HAP-1 (cell line): ENCODE measurements at places on chromosomes 11 and 22.
A peak's percentile ranks its signal among the peaks of the same experiment; 100 is the strongest.

DNA sequence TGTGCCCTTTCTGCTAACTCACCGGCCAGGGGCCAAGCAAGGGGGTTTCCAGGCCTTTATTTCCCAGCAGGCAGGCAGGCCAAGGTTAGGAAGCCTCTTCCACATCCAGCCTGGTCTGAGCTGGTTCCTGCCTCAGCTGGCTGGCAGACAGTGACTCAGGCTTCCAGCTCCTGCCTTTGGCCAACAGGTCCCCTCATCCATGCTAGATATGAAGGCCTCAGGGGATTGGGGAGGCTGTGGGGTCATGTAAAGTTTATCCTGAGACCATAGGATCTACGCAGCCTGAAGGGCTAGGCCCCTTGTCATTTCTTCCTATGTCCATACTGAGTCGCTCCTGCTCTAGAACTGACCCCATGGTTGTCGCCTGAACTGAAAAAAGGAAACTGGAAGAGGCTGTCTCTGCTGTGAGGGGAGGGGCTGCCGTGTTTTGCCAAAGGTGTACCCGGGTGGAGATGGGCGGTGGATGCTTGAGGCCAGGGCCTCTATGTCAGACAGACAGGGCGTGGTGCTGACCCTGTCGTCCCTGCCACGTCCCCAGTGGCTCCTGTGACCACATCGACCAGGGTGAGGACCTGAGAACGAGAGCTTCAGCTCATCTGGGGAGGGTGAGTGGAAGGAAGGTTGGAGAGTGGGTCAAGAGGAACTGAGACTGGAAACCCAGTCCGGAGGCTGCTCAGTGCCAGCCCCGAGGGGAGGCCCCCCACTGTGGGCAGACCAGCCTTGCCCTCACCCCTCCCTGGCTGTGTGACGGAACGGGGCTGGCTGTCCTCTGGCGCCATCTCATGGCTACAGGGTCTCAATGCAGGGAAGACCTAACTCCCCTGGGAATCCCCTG lies 17.0 kb downstream of the P2RY6 start:
- DNase-seq: peak; percentile 35

DNA sequence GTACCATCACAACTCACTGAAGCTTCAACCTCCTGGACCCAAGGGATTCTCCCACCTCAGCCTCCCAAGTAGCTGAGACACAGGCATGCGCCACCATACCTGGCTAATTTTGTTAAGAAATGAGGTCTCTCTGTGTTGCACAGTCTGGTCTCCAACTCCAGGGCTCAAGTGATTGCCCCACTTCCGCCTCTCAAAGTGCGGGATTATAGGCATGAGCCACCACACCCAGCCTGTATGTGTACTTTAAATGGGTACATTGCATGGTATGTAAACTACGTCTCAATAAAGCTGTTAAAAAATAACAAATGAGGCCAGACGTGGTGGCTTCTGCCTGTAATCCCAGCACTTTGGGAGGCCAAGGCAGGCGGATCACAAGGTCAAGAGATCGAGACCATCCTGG lies 36.2 kb upstream of the DDX6 start:
- no peak for DNase-seq

DNA sequence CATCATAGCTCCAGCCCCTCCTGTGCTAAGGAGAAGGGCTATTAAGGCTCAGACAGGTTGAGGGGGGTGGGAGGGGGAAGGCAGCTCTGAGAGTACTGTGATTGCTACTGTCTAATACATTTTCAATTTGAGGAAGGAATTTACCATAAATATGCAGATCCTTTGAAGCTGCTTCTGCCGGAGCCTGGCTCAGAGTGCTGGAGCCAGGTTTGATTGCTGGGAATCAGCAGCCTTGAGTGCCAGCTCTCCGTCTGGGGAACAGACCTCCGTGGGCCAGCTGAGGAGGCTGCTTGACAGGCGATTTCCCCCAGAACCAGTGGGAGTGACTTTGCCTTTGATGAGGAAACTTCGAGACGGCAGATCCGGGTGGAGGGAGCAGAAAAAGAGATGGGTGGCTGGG lies 141.7 kb upstream of the TBCEL start:
- DNase-seq: no peak

GRCh38 chr11:66745356-66746235 lies 16.6 kb upstream of the SPTBN2 start:
- no peak for DNase-seq

DNA sequence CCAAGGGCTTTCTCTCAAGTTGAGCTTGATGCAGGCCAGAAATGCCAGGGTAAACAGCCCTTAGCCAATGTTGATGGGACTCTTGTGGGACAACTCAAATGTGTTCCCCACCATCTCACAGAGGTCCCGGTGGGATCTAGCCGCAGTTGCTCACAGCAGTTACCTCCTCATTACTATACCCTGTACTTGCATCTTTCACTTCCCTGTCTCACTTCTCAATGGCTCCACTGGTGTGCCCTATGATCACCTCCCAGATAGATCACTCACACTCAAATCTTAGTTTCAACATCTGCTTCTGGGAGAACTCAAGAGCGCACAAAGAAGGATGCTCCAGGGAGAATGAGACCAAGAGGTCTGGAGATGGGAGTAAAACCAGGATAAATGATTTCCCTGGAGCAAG lies 47.0 kb downstream of the RCN1 start:
- DNase-seq: no peak

- no peak for DNase-seq
Observed at GRCh38 chr11:101508370-101508769, 75.4 kb downstream of the TRPC6 start.

- no peak for DNase-seq
Observed at GRCh38 chr22:44312766-44313165, at the start of gene SHISAL1. Gene SHISAL1, minus strand, starts transcription at chr22:44312951. Its CDS starts 12,006 bp downstream, at chr22:44300945.

- DNase-seq: no peak
Observed at GRCh38 chr22:26302726-26303125, 126.3 kb upstream of the ASPHD2 start.

GRCh38 chr11:59417023-59417422 lies 9.2 kb downstream of the OR5A2 start:
- no peak for DNase-seq

DNA sequence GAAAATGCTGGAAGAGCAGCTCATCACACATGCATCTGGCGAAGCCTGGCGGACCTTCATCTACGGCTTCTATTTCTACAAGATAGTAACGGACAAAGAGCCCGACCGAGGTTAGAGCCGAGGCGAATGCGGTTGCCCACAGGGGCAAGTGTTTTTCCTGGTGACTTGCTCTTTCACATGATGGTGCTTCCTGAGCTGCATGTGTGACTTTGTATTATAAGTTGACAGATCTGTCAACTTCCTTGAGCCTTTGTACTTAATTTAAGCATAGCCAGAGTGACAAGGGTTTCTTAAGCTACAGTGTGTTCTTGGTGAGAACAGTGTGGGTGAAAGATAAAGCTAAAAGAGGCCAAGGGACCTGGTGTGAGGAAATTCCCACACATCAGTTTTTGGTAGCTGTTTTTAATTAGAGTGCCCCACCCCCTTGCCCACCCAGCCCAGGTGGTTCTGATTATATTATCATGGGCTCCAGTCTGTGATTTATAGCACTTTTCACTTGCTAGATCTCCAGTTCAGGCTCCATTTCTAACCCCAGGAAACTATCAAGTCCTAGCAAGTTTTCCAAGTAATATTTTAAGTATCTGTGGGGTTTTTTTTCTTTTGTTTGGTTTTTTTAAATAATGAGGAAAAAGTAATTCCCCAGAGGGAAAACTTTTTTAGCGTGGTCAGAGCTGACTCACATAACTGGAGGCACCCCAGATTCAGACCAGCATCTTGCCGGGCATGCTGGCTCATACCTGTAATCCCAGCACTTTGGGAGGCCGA lies 68.0 kb upstream of the YWHAH start:
- DNase-seq: no peak

DNA sequence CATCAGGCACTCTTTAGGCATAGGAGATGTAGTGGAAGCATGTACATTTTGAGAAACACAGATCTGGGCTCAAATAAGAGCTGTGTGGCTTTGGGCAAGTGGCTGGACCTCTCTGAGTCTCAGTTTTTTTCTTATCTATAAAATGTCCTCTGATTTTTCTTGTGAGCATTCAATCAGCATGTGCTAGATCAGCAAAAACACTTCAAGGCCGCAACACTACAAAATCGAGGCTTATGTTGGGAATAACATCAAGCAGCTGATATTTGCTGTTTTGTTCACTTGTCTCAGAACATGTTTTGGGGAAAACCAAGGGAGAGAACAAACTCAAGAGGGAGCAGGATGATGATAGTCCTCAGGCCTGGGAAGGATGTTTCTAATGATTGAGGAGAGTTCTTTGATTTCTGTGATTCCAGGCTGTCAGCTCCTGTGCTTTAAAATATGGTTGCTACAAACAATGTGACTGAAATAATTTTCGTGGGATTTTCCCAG lies at the start of gene OR4X1:
Gene OR4X1, plus strand, starts transcription at position 439 of the 489 bp plus-strand sequence. Its CDS starts 0 bp downstream, at position 439.
- no peak for DNase-seq

DNA sequence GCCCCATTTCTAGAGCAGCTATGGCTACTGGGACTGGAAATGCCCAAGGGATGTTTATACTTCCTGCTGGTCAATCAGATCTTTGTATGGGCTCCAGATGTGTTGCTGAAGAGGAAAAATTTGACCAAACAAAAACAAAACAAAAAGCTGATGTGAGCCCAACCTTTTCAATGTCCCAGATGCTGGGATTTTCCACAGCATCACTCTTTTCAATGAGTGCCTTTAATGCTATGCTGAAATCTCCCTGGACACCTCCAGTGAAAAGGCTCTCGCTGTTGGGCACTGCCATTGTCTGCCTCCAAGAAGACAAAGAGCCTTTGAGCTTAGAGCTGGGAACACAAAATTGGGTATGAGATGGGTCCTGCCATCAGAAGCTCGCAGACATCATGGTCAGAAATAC lies 671.9 kb downstream of the NTM start:
- DNase-seq: no peak

- DNase-seq: no peak
Observed at GRCh38 chr11:17415523-17416104, 27.2 kb upstream of the KCNJ11 start.

DNA sequence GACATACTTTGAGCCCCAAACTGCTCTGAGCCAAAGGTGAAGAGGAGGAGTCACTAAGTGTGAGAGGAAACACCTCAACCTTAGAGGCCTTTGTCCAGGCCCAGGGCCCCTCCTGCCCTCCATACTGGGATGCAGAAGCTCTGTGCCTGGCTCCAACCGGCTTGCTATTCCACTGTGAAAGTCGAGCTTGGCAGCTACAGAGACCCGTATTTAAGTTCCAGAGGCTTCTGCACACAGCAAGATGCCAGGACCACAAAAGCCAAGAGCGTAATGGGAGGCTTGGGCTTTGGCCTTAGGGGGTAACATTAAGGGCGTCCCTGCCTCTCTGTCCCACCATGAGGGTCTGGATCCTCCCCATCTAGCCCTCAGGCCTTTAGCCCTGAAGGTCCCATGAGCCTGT lies 31.9 kb downstream of the DSCAML1 start:
- DNase-seq: no peak

DNA sequence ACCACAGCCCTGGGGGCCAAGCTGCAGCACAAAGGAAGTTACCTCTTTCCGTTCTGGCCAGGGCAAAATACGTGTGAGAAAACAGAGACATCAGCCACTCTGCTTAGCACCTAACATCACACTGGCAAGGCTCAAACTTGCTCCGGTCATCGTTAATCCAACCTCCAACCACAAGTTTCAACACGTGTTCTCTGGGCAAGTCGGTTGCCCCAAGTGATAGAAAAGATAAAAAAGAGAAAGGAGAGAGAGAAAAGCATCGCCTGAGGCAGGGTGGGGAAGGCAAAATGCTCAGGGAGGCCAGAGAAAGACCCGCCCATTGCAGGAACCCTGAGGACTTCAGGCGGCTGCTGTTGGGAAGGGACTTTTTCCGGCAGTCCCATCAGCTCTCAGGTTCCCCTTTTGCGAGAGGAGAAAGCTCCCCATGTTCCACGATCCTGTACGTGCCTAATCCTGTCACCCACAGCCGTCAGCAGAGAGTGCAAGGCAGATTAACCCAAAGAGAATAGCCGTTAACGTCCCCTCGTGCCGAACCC lies 18.5 kb upstream of the B4GALNT4 start:
- no peak for DNase-seq

DNA sequence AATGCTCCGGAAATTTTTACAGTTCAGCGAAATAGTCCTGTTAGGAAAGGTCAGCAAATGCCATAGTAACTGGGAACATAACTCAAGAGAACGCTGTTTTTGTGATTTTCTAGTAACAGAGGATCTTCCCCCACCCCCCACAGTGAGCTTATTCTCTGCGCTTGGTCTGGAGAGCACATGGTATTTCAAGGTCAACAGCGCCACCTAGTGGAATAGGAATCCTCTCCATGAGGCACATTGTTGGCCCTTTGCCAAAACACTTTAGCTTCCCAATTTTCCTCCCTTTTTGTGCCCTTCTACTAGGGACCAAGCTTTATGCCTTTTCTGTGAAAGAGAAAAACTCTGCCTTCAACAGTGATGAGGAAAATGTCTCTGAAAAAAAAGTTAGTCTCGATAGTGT lies 13.2 kb upstream of the OR4C12 start:
- peak; percentile 55 for DNase-seq

- DNase-seq: no peak
Observed at GRCh38 chr22:39433476-39434242, 23.2 kb upstream of the MGAT3 start.

DNA sequence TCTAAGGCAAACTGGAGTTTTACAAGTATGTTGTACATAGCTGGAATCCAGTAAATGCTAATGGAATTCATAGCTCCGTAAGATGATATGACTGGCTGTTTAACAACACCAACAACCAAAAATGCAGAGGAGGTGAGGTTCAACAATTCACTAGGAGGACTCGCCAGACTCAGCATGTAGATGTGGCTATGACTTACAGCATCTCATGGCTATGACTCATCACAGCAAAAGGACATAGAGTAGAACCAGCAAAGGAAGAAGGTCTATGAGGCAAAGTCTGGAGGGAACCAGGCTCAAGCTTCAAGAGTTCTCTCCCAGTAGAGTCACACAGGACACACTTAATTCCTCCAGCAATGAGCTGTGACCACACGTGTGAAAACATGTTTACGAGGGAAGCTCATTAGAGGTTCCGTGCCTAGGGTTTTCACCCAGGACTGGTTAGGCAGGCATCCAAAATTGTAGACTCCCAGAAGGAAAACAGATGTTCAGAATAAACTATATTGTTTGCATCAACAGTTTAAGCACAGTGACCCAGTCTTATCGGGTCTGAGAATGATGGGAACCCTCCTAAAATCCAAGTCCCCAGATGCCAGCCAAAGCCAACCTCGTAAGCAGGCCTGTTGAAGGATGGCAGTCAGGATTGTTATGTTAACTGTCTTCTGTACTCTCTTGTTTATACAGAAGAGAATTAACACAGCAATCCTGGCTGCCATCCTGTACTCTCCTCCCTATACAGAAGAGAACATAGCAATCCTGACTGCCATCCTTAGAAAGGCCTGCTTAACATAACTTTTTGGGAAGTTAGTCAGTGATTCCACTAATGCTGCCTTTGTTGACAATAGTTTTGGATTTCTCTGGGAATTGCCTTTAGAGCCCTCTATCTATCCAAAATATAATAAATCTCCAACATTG lies 116.6 kb downstream of the LARGE1 start:
- no peak for DNase-seq

DNA sequence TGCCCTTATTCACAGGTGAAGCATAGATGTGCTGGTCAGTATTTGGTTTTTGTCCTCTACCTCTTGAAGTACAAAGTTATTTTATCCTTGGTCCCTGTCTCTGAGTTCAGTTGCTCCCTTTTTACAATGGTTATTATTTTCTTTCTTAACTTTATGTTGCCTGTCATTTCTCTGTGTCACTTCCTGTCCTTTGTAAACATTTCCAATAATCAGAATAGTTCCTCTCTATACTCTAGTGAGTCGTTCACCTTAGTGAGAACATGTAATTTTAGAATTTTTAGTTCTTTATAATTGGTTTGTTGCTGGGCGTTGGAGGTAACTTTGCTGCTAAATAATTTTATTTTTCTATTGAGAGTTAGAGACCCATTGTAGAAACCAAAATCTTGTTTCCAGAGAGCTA lies 16.0 kb downstream of the CSTPP1 start:
- DNase-seq: no peak
